ENCODE measurements at places on chromosomes 6 and 20.

DNA sequence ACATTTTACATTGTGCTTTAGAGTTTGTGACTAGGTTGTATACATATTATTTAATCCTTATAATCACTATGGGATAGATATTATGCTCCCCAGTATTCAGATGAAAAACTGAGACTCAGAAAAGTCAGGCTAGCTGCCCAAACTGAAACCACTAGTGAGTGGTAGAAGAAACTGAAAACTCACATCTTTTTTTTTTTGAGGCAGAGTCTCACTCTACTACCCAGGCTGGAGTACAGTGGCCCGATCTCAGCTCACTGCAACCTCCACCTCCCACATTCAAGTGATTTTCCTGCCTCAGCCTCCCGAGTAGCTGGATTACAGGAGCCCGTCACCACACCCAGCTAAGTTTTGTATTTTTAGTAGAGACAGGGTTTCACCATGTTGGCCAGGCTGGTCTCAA lies 22.2 kb downstream of the RNF24 start:
- no peak for DNase-seq

DNA sequence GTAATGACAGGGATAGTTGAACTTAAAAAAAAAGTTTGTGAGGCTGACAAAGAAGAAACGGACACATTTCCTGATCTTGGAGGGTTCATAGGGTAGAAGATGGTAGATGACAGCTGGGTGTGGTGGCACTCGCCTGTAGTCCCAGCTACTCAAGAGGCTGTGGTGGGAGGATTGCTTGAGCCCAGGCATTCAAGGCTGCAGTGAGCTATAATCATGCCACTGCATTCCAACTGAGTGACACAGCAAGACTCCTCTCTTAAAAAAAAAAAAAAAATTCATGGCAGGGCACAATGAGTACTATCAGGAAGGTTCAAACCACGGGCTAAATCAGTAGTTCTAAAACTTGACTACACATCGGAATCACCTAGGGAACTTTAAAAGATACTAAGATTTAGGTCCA lies 2.0 kb upstream of the MICA start:
- DNase-seq: no peak

- no peak for DNase-seq
Measured at GRCh38 chr20:17024513-17025119, 202.2 kb upstream of the PCSK2 start.

- no peak for DNase-seq
Measured at GRCh38 chr6:79077715-79078074, 359 bp downstream of the PHIP start.

DNA sequence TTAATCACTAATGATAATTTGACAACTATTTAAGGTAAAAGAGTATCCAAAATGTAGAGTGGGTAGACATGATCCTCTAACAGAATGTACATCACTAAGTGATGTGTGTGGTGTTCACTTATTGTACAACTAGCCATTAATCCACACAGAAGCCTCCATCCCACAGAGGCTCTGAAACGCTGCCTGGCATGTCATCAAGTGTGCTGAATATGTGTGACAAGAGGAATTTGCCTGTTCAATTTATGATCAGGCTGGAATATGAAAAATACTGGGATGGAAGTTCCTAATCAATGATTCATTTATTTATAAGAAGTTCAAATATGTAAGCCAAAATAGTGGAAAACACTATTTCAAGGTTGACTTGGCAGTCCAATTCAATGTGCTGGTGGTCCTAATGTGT lies 72.4 kb downstream of the BACH2 start:
- no peak for DNase-seq

DNA sequence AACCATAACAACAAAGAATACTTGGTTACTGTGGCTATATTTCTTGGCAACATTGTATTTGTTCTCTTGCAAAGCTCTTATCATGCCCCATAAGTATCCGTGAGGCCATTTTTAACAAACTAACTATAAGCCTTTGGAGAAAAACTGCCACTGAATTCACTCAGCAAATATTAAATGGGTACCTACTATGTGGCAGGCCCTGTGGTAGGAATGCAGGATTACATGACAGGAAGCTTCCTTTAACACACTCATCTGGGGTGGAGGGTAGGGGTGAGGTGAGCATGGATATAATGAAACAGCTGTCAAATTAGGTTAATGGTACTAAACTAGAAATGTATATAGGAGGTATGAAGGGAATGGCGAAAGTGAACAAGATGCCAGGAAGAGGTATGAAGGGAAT lies 504.8 kb downstream of the MEI4 start:
- DNase-seq: no peak

GRCh38 chr6:140062043-140063020 lies 687.9 kb upstream of the CITED2 start:
- no peak for DNase-seq

GRCh38 chr6:163835439-163836171 lies 421.1 kb downstream of the QKI start:
- no peak for DNase-seq

DNA sequence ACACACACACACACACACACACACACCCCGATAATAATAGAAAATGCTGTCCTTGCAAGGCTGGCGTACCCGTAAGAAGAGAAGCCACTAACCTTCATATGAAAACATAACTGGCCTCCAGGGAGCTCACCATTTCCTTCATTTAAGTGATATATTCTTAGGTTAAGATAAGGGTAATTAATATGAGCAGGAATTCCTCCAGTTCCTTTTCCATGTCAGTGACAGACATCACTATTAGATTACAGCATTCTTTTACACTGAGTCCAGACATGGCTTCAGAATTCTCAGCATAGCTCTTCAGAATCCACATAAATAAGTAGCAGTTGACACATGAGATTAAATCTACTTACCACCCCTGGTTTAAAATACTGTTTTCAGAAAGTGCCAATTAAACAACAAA lies 121.9 kb downstream of the SIM1 start:
- no peak for DNase-seq

- DNase-seq: no peak
Measured at GRCh38 chr20:17617212-17617867, 47.5 kb downstream of the DSTN start.

DNA sequence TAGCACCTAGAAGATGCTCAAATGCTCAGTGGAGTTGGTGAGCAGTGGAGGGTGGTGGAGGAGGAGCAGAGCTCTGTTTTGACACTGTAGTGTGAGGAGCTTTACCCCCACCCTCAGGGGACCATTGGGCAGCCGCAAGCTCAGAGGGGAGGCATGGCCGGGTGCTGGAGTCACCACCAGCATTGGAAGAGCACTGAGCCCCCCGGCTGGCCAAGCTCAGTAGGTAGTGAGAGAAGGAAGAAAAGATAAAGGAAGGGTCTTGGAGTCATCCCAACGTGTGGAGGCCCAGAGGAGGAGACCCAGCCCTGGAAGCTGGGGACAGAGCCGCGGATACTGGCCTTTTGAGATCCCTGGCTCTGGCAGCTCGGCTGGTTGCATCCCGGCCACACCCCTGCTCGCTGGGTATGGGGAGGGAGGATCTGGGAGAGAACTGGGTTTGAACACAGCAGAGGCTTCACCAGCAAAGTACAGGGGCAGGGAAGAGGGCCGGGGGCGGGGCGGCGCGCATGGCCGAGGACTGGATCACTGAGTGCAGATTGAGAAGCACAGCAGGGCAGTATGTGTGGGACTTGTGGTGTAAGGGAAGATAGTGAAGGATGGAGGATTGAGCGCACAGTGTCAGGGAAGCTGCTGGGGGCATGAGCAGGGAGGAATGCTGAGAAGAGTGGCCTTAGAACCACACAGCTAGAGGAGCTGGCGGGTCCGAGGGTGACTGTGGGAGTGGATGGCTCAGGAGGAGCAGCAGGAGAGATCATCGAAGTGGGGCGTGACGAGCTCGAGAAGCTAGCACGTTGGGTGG lies 24.4 kb downstream of the SYNDIG1 start:
- DNase-seq: no peak

GRCh38 chr6:109172101-109172746 lies 76.9 kb downstream of the CEP57L1 start:
- DNase-seq: no peak

- no peak for DNase-seq
Measured at GRCh38 chr6:91634791-91635190, 1047.9 kb upstream of the MAP3K7 start.

GRCh38 chr6:134551245-134551960 lies 233.5 kb upstream of the SGK1 start:
- no peak for DNase-seq

DNA sequence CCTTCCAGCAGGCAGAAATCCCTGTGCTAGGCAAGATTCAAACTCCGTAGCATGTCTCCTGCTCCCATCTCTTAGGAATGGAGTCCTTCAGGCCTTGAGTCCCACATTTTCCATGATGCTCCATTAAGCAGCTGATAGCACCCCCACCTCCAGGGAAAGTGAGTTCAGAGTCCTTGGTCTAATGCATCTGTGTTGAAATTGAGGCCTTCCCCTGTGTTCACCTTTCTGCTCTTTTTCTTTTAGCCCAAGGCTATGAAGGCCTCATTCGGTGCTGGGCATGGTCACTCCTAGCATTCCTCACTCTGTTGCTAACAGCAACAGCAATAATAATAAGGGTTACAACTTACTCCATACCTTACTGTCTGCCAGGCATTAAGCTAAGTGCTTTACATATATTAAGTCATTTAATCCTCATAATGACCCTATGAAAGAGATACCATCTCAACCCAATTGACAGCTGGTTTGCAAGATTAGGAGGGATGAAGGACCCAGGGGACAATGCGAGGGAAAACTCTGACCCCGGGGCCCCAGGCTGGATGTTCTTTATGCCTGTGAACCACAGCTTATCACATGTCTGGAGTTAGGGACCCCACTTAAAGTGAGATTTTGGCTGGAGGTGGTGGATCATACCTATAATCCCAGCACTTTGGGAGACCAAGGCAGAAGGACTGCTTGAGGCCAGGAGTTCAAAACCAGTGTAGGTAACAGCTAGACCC lies 17.5 kb upstream of the PANK2 start:
- no peak for DNase-seq

DNA sequence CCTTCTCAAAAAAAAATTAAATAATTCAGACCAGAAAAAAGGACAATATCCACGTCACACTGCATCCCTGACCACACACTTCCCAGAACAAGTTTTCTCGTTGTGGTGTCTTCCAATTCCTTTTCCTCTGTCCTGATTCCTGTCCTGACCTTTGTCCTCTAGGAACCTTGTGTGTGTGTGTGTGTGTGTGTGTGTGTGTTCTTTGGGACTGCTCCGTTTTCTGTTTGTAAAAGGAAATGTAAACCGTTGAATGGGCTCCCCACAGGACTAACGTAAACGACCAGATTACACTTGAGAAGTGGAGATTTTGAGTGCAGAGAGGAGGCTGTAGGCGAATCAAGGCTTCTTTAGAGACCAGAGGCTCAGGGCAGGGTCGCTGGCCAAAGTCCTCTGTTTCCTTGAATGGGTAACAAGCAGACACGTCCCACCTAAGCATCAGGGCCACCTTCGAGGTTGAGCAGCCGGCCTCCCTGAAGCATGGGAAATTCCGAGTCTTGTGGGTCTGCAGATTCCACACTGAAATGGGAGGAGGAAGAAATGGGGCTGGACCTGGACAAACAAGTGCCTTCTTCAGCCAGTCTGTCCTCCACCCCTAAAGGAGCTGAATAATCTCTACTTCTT lies 7.3 kb downstream of the ZBTB46 start:
- DNase-seq: no peak

DNA sequence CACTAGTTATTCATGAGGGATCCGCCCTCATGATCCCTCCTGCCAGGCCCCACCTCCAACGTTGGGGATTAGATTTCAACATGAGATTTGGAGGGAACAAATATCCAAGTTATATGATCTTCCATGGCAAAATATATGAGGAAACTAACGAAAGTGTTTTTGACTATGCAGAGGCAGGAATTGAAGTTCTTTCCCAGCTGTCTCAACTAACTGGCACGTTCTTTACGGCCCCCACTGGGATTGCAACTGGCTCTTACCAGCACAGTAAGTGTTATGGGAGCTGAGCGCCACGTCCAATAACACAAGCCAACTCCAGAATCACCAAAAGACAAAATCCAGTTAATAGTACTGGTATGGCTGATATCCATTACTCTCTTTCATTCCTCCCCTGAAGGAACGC lies 66.6 kb downstream of the ECT2L start:
- DNase-seq: no peak

DNA sequence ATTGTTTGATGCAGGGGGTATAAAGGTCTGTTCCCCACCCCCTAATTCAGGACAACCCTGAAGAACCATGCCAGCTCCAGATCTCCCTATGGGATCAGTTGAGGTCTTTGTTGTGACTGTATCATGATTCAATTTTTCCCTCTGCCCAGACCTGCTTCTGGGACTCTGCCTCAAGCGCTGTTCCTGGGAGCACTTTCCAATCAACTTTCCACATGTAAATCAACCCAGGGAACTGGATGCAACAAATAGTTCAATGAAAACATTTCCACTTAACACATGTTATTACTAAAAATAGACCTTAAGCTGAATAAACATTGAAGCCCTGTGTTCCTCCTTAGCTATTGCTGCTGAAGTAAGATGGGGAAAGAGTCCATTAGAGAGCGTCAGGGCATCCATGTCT lies 139.5 kb downstream of the C6orf58 start:
- DNase-seq: no peak

- no peak for DNase-seq
Measured at GRCh38 chr6:118864341-118865099, 29.4 kb upstream of the ASF1A start.

GRCh38 chr6:151197556-151197955 lies 42.2 kb upstream of the AKAP12 start:
- DNase-seq: no peak

DNA sequence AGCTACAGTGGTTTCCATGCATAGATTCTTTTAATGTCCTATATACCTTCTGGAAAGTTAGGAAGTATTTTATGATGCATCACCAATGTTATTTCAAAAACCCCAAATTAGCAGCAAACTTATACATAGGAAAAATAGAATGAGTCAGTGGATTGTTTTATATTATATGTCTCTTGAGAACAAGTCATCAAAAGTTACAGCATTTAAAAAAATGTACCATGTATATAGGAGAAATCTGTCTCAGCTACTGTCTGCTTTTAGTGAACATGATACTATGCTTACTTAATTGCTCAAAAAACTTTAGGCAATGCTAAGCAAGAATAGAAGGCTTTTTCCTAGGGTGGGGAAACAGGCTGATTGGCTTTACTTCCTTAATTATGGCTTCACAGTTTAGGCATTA lies 365.3 kb downstream of the SAMD5 start:
- DNase-seq: no peak

Measured in cortex of kidney (tissue), 1 donor.